Mucosa of gallbladder (tissue), 1 donor: ENCODE measurements at places on chromosomes 3 and 15.

DNA sequence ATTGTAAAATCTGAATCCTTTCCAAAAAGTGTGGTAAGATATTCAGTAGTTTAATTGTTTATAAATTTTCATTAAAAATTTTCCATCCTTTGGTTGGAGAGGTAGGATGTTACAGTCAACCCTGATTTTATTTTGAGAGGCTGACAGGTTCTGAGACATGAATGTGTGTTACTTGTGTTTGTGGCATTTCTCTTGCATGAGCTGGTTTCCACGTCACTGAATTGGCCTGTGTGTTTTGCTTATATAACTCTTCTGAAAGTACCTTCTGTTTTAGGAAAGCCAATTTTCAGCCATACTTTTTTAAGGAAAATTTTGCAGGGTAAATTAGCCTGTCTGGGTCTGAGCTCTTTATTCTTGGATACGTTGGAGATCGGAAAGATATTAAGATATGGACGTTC is 30.7 kb downstream of the PXYLP1 start:
- no peak for DNase-seq

- peak; percentile 47 for DNase-seq
Measured at GRCh38 chr3:13022348-13023234, 50.6 kb downstream of the IQSEC1 start.

DNA sequence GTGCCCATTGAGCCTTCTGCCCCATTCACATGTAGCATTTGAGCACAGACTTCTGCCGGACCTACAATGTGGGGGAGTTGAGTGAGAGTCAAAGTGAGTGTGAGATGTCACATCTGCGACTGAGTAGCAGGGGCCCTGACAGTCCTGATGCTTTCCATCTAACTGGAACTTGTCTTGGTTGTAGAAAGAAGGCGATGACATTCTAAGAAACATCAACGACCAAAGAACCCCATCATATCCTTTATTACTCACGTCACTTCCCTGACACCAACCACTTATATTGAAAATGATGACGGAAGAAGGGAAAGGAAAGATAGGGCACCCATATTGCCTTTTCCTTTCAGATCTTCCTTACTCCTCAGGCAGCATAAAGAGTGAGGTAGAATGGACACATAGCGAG is 30.5 kb downstream of the SMAD3 start:
- no peak for DNase-seq

- no peak for DNase-seq
Measured at GRCh38 chr3:39188271-39189149, 3.9 kb downstream of the XIRP1 start.

GRCh38 chr3:67587811-67588210 is 66.6 kb downstream of the SUCLG2 start:
- DNase-seq = no peak

DNA sequence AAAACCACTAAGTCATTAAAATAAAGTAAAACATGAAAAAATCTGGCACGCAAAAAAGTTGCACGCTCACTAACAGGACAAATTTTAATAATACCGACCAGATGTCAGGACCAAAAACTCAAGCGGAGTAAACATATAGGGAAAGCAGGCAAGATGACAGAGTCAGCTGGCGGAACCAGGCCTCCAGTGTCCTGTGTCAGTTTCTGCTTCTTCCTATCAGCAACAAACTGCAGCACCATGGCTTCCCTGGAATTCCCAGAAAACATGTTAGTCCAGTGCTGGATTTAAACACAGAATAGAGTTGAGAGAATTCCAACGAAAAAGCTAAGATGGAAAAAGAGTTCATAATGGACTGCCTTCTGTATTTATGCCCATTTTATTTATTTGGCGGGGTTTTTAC is 169.1 kb upstream of the ARHGEF26 start:
- DNase-seq = no peak

- DNase-seq = no peak
Measured at GRCh38 chr3:187808527-187808895, 63.2 kb upstream of the BCL6 start.

- DNase-seq = no peak
Measured at GRCh38 chr15:82790321-82790720, 15.5 kb downstream of the FSD2 start.

DNA sequence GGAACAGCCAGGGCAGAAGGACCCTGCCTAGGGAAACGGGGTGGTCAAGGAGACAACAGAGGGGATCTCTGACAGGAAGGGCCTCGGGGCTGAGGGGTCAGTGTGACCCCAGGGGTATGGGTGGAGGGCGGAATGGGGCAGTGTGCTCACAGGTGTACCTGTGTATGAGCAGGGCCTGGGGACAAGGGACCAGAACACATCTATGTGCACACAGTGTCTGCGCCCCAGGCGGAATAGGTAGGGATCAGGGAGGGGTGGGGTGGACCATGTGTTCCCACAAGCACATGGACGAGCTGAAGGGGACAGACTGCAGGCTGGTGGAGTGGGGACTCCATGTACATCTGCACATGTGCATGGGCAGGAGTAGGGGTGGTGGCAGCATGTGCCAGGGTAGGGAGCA is 5.0 kb upstream of the TLR9 start:
- DNase-seq = no peak

DNA sequence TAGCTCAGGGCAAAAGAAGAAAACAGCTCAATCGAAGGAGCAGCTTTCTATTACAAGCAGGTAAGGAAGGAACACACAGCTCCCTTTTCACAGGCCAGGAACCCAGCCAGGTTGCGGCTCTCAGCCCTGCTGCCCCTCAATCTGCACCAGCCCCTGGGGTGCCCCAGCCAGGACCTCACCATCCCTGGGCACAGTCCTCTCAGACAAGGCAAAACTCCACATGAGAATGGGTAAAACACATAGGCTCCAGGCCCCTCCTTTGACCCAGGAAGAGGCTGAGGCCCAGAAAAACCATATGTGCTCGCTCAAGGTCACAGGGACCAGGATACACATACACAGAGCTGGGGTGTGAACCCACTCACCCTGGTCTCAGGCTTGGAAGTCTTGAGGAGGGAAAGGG is 178.7 kb upstream of the TLE3 start:
- DNase-seq = no peak

GRCh38 chr15:28942571-28942970 is 56.8 kb downstream of the APBA2 start:
- no peak for DNase-seq

GRCh38 chr15:96349034-96349856 is 18.7 kb downstream of the NR2F2 start:
- DNase-seq = no peak

- no peak for DNase-seq
Measured at GRCh38 chr3:124256599-124256998, 264.7 kb upstream of the ROPN1 start.

DNA sequence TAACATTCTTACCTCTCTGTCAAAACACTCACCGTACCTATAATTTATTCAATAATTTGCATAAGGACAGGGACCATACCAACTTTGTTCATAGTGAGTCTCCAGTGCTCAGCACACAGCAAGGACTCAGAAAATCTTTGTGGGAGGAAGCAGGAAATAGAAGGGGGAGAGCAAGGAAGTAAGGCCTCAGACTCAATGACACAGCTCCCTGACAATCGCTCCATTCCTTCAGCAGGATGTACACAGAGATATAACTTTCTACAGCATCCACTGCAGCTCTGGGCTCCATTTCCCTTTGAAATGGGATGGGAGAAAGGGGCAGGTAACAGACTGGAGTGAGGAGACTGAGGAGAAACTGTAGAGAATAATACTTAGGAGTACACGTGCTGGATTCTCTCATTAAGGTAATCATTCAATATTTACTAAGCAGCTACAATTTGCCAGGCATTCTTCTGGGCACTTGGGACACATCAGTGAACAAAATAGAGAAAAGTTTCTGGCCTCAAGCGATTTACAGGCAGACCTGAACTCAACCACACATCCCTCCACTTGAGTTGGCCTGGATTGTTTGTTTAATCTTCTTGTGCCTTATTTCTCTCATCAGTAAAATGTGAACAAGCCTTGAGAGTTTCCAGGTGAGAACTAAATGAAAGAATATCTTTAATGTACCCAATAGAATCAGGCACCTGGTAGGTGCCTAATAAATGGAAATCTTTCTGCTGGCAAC is 330.3 kb upstream of the THBS1 start:
- DNase-seq = no peak

- DNase-seq = no peak
Measured at GRCh38 chr15:77542491-77543001, 90.2 kb downstream of the LINGO1 start.

- peak; percentile 62 for DNase-seq
Measured at GRCh38 chr15:51647128-51647562, 24.6 kb upstream of the DMXL2 start.

DNA sequence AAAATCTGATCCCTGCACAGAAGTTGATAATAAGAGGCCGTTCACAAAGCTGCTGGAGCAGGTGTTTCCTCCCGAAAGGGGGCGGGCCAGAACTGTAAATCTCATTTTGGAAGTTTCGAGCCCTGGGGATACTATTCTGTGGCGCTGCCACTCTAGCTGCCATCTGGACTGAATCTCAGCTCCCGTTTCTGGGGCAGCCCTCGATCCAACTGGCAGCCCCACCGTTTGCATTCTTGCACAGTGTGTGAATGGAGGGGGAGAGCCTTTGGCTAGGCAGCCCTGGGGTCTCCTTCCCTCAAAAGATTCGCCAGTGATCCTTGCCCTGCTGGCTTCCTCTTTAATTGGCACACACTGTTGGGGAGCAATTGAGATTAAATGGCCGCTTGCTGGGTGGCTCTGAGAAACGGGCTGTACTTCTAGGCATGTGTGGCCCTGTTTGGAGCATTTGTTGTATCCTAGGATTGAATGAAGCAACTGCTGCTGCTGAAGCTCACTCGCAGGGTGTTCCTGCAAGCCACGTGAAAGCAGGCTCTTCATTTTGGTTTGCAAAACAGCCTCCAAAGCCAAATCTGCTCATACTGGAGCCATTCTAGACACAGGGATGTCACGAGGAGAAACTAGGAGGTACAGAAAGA is 57.2 kb upstream of the TOPAZ1 start:
- DNase-seq = no peak

- no peak for DNase-seq
Measured at GRCh38 chr3:66409771-66410754, 90.8 kb downstream of the LRIG1 start.

DNA sequence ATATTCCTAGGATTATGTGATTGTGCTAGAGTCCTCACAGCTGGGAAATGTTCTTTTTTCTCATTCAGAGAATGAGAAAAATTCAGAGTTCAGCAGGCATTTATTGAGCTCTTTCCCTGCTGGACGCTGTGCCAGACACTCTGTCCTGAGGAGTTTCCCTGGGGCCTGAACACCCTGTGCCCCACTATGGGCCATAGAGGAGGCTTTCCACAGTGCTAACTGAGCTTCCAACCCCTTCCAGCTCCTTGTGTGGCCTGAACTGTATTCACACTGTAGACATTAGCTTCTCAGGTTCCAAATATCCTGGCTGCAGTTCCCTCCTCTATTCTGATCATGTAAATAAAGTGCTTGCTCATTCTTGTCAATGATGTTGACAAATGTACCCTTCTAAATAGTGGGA is 10.0 kb downstream of the ABHD2 start:
- DNase-seq = no peak

- DNase-seq = no peak
Measured at GRCh38 chr3:123344175-123344906, 104.5 kb downstream of the ADCY5 start.

- peak; percentile 20 for DNase-seq
Measured at GRCh38 chr3:115518100-115518852, 105.0 kb upstream of the GAP43 start.

DNA sequence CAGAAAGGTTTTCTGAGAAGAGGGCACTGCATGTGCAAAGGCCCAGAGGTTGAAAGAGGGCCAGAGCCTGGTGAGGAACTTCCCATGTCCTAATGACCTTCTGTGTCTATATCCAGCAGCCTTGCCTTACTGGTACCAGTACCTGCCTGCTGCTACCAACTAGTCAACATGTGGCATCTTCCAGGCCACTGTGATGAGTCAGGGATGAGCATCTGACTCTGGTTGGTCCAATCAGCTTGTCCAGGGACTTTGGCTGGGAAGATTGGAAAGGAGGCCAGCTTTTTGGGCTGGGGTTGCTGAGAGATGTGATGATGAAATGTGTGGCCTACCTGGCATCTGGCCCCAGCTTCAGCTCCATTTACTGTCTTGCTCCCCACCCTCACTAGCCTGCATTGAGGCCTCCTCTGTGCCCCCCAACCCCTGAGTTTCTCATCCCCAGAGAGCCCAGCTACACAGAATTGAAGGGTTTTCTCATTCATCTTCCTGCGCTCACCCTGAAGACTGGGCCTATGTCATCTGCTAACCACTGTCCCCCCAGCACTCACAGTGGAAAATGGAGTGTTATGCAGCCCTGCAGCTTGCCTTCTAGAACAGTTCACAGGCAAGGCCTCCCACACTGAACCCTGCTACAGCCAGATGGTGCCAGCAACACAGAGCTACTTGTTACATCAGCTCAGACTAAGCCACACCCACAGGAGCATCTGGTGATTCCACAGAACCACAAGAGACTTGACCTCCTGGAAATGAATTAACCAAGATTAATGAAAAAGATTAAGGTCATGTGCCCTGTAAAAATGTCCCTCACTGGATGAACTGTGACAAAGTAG is 1.3 kb upstream of the TWF2 start:
- DNase-seq = peak; percentile 59

DNA sequence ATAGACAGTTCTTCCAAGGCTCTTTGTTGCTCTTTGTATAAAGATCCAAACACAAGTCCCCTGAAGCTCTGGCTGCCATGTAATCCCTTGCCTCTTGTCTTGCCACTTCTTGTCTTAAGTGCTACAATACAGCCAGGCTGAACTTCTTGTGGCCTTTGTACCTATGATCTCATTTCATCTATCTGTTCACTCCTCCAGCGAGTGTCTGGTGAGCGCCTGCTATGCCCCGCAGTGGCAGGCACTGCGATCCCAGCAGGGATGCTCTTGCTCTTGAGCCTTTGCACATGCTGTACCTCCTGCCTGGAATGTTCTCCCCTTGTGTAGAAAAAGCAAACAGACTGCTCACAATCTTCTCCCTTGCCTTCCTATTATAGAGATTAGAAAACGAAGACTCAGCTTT is 81.9 kb upstream of the ADPGK start:
- DNase-seq = peak; percentile 23

- no peak for DNase-seq
Measured at GRCh38 chr15:47971637-47972036, 149.2 kb upstream of the SLC24A5 start.

GRCh38 chr15:81363276-81363675 is 10.7 kb downstream of the TMC3 start:
- DNase-seq = no peak
